Central memory CD4-positive, alpha-beta T cell (primary cell): ENCODE measurements at places on chromosomes 3 and 15.

DNA sequence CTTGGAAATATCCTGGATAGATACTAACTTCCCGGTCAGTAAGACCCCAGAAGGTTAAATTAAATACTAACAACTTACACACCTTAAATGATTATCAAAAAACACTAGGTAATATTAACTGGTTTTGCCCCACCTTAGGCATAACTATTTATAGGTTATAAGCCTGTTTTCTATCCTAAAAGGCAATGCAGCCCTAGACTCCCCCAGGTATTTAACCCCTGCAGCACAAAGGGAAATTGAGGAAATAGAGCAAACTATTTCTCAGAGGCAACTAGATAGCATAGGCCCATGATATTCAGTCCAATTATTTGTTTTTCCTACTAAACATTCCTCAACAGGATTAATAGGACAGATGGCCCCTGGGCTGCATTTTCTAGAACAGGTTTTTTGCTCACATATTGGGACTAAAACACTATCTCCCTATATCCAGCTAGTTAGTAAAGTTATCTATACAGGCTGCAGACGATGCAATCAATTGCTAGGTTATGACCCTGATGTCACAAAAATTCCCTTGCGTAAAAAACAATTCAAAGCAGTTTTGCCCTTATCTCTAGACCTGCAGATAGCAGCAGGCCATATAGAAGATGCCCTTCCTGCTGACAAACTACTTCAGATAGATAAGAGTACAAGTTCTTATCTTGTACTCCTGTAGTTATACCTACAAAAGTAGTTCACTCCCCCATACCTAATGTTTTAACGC lies 221.3 kb downstream of the DTWD1 start:
- DNase-seq = no peak

DNA sequence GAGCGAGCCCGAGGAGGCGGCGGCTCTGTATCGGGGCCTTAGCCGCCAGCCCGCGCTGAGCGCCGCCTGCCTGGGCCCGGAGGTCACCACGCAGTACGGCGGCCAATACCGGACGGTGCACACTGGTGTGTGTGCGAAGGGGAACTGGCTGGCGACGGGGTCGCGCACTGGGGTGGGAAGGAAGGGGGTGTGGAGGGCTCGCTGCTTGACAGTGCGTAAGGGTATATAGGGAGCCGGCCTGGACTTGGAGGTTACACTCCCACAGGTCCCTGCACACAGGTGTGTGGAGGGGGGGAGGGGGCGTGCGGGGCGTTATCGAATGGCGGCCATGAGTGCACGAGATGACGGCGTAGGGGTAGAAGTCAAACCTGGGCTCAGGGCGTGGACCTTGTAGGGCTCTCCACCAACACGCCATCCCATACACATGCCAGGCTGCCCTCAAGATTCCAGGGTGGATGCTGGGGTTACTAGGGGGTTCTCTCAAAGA lies 389 bp downstream of the APEH start:
- no peak for DNase-seq

DNA sequence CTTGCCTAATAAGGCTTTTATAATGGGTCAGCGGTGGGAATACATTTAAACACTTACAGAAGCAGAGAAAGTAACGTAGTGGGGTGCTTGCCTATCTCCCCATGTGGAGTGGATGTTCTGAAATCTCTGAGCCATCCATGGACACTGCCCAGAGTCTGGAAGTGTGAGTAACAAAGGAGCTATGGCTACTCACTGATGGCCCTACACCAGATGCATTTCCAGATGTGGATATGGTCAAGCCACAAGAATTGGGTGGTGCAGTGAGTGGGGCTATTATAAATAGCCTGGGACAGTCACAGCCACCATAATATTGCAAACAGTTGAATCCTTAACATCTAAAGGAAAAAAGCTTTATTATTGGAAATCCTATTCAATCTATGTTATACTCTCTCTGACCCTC lies 96.6 kb downstream of the CGNL1 start:
- no peak for DNase-seq

DNA sequence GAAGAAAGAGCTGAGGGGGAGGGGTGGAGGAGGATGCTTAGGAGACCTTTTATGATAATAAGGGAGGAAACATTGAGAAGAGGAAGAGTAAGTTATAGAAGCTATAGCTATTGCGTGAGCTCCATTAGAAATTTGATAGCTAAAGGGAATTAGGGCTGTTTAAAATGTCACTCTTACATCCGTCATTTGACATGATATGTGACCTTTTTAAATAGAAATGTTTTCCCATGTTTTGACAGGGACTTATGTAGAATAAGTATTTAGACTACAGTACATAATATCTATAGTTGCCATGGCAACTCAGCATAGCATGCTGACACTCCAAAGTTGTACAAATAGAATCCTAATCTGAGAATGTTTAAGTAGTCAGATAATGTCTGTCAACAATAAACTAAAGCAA lies 19.2 kb downstream of the RAD51 start:
- DNase-seq = no peak

DNA sequence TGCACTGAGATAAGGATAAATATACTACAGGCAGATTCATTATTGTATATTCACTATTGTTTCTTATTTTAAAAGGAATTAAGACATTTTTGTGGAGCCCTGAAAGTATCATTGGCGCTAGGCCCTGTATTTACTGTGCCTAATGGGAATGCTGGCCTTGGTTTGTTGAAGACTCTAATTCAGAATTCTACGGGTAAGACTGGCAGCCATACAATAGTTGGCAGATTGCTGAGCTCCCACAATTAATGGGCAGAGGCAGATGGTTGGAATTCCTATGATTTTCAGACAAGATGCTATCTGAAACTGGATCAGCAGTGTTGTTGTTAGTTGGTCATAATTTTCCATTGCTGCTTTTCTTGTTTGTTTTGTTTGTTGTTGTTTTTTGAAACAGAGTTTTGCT lies 14.7 kb downstream of the PGBD4 start:
- DNase-seq = no peak

- no peak for DNase-seq
Observed at GRCh38 chr3:183871541-183871940, 13.1 kb downstream of the PARL start.

- peak; percentile 33 for DNase-seq
Observed at GRCh38 chr3:69368129-69368741, 17.7 kb downstream of the FRMD4B start.

GRCh38 chr3:197505796-197506548 lies 49.8 kb downstream of the BDH1 start:
- DNase-seq = no peak

- no peak for DNase-seq
Observed at GRCh38 chr3:94596887-94597566, 534.2 kb downstream of the NSUN3 start.

- DNase-seq = no peak
Observed at GRCh38 chr3:10941972-10942371, 50.6 kb upstream of the SLC6A1 start.

DNA sequence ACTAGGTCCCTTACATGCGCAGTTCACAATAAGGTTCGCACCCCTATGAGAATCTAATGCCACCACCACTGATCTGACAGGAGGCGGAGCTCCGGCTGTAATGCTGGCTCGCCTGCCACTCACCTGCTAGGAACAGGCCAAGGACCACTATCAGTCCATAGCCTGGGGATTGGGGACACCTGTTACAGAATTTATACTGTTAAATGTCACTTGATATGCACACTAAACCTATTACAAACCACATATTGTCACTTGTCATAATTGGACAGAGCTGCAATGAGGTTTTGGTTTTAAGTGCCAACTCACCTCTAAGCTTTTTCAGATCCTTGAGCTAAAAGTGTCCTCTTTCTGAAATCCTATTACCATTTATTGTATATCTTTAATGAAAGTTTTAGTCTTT lies 507.9 kb upstream of the TPRG1 start:
- DNase-seq = no peak

- no peak for DNase-seq
Observed at GRCh38 chr15:57301307-57301706, 75.0 kb upstream of the CGNL1 start.

GRCh38 chr3:55604846-55605245 lies 117.7 kb upstream of the WNT5A start:
- no peak for DNase-seq

DNA sequence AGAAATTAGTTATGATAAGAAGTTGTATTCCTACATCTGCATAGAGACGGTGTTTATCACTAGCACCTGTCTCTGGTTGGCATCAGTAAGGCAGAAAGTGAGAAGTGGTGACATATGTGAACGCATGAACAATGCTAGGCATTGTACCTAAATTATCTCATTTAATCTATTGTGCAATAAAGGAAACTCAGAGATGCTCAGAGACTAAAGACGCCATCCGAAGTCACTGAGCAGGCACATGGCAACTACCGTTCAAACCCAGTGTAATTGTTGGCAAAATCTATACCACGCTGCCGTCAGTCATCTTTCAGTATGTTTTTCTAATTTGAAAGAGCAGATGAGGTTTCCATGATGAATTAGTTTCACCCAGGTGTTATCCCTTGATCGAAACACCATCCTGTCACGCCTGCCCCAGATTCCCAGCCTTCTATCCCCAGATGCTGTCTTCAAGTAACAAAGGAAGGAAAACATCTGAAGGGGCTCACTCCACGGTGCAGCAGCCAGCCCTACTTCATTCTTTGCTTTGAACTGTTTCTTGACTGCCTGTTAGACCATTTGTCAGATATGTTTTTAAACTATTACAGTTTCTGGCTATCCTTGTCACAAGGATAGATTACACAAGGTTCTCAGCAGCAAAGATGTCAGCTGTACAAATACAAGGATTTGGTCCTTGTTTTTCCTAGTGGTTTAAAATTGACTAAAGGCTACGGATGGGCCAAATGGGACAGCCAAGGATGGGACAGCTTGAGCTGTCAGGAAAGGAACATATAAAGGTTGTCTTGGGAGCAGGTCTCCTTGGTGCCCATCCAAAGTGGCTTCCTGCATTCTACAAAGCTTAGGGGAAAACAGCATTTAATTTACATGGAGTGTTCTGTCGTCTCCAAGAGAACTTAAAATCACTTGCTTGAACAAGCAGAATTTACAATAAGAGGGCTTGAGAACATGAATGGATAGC lies 99.1 kb downstream of the TMEM108 start:
- no peak for DNase-seq
